Spleen (tissue), 13 donors: ENCODE measurements at places on chromosomes 5 and 9. TPM values are rescaled to one million over a fixed set of nuclear protein-coding genes. Genes with fewer than 3 reads are reported as not detected.

Gene IL4
- total RNA-seq = not detected

Gene MPDZ
- total RNA-seq = 20.7 TPM

Gene PCDHB4
- total RNA-seq = 2.6 TPM

Gene INIP
- 31.1 TPM for total RNA-seq

Gene C9orf50
- total RNA-seq = not detected

Gene OTP
- not detected for total RNA-seq

Gene FAM163B
- not detected for total RNA-seq

Gene FAM151B
- 3.5 TPM for total RNA-seq

Gene IL9
- total RNA-seq = not detected

Gene FAM221B
- total RNA-seq = not detected

Gene DBH
- total RNA-seq = 0.85 TPM

Gene TDRD7
- total RNA-seq = 18.7 TPM

Gene TMEM171
- 30.5 TPM for total RNA-seq

Gene LCN9
- total RNA-seq = not detected

Gene IFNA13
- 0.25 TPM for total RNA-seq

DNA sequence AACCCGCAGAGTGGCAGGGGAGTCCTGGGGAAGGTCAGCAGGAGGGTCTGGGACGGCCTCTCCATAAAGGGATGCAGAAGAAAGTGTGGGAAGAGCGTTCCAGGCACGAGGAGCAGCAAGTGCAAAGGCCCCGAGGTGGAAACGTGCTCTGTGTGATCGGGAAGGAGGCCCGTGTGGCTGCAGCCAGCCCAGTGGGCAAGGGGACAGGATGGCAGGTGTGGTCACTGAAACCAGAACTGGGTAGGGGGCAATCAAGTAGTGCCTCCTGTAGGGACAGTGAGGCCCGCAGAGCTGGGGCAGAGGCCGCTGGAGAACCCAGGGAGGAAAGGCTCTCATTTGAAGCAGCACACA lies 16.3 kb upstream of the LAMC3 start:
- DNase-seq = no peak

GRCh38 chr5:65307088-65307487 lies 174.6 kb downstream of the ADAMTS6 start:
- DNase-seq = no peak

DNA sequence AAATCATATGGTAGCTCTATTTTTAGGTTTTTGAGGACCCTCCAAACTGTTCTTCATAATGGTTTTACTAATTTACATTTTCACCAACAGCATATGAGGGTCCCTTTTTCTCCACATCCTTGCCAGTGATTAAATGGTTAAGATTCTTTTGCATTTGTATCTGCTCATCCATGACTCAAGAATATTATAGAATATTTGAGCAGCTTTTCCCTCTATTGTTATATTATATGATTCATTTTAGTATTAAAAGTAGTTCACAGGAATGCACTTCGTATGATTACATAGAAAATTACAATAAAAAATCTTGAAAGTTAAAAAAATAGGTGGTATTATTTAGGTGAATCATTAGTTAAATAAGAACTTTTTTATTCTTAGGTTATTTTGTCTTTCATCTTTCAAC lies 140.7 kb downstream of the WDR70 start:
- DNase-seq = no peak

- peak; percentile 14 for DNase-seq
These were observed 24.0 kb upstream of the TNIP1 start for GRCh38 chr5:151104795-151105194.

DNA sequence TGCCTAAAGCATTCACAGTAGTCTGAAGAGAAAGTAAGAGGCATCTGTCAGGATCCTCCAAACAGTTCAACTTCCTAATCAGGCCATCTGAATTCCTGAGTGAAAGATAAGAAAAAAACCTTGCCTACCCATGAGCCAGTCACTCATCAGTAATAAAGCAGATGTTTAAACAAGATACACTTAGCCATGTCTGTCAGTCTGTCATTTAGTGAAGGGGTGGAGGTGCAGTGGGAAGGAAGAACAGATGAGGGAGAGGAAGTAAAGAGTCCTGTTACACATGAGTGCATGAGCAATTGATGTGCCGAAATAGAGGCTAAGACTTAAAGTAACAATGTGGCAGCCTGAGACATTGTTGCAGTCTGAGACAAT lies 29.9 kb upstream of the DMRTA1 start:
- DNase-seq = no peak

GRCh38 chr5:120447706-120448239 lies 16.3 kb upstream of the PRR16 start:
- DNase-seq = no peak

DNA sequence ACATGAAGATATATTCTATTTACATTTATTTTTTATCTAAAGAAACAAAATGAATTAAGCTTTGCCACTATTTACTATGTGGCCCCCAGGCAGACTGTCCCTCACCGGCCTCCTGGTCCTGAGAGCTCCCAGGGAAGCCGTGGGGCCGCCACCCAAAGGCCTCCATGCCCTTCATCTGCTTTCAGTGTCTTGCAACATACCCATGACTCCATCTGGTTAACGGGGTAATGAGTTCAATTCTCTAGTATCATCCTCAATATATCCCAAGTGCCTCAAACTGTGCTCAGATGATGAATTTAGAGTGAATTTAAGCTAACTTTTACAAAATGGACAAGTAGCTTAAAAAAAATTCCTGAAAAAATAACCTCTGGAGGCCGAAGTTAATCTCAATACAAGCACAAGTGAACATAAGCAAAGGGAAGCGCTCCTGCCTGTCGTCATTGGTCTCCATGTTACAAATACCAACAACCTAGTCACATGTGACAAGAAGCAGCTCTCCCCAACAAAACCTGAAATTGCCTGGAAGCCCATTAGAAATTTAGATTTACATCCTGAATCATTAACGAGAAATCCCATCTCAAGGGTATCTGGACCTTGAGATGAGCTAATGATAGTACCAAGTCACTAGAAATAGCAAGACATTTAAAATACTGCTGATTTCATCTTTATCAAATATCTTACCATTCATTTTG lies 26.1 kb downstream of the DAP start:
- no peak for DNase-seq

GRCh38 chr9:131734165-131734610 lies 5.7 kb downstream of the RAPGEF1 start:
- peak; percentile 87 for DNase-seq

DNA sequence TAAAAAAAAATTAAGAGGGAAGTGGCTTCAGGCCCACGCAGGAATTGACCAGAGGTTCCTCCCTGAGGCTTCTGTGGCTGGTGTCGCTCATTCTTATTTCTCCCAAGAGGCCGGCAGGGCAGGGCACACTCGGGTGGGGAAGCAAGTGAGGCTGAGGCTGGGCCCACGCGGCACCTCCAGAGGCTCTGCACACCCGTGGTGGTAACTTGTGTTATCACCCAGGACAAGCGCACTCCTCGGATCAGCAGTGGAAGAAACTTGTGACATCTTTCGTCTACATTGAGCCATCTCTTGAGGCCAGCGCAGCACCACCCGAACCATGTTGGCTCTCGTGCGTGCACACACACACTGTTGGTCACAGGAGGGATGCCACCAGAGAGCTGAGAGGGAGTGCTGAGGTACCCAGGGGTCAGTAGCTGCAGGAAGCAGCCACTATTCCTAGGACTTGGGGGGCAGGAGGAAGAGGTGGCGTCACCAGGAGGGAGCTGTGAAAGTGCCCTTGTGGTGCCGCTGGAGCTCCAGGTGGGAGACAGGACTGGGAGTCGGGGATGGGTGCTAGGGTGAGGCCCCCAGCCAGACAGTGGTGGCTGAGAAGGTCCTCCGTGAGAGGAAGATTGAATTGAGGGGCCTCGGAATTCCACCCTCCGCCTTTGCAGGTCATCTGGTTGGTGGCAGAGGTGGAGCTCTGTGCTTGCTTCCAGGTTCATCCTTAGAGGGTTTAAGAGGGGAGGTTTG lies 6.4 kb downstream of the NDUFS6 start:
- DNase-seq = peak; percentile 65

- no peak for DNase-seq
These were observed 2.3 kb downstream of the MAN2A1 start for GRCh38 chr5:109691996-109692395.

- DNase-seq = peak; percentile 82
These were observed 6.6 kb downstream of the GRK6 start for GRCh38 chr5:177432839-177433657.

DNA sequence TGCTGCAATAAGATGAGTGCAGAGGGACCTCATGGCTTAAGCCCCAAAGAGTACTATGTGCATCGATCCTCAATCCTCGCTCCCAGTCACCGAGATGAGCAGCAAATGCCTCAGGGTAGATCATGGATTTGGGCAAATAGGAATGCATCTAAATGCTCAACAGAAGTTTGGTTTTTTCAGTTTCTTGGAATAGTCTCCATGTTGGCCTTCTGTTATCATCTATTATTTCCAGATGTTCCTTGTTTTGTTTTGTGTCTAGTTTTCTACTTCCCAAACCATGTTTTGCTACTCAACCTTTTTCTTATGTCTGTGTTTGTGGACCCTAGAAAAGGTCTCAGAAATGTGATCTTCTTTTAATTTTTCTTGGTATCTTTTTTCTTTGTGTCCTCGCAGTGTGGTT lies 43.5 kb upstream of the RASGRF2 start:
- DNase-seq = no peak

DNA sequence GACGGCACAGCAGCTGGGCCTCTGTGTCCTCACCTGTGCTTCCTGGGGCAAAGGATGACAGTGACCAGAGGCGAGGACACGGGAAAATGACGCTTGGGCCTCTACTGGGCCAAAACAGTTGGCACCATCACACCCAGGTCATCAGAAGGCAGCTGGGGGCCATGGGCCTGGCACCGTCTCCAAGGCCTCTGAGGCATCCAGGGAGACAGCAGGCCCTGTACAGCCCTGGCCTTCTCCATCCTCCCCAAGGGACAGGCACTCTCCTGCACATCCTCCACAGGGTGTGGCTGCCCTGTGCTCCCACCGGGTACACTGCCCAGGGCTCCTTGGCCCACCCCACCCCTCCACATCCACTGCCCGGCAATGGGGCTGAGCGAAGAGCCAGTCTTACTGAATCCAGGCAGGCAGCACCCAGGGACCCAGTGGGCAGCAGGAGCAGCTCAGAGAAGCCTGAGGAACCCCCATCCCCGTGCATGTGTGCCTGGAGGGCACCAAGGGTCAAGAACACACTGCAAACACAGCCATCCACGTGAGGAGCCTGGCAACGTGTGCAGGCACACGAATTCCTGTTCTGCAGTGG lies 4.0 kb downstream of the LPCAT1 start:
- peak; percentile 77 for DNase-seq

DNA sequence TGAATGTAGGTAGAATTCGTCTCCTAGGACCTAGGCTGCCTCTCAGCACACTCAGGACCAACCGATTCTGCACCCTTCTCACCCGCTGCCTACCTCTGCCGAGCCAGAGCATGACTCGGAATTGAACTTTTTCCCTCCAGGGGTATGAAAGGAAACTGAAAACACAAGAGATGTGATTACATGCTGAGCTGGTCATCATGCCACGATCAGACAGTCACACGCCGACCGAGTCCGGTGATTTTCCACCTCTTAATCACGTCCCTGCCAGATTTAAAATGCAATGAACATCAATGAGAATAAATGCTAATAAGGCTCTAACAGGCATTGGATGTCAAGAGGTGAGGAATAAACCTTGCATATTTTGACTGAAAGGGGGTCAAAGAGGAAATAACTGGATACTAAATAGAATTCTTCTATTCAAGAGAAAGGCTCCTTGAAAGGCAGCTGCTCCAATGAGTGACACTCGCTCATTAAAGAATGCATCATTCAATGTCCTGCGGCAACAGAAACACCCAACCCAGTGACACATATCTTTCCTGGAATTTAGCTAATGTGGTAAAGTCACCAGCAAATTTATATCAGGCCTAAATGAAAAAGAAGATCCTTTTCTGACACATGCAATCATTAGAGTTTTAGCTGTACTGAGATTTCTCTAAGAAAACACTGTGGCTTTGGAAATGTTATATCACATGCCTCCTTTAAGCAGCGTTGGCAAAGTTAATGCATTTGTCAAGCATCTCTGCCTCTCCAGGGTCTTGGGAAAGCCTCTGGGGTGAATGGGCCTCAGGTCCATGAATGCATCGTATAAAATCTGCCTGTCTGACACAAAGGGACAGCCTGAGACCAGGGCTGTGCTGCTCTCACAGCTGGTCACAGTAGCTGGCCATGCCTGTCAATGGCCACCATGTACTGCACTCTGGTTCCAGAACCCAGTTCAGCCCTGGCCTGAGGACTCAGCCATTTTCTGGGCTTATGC lies 128.7 kb downstream of the SPOCK1 start:
- no peak for DNase-seq

DNA sequence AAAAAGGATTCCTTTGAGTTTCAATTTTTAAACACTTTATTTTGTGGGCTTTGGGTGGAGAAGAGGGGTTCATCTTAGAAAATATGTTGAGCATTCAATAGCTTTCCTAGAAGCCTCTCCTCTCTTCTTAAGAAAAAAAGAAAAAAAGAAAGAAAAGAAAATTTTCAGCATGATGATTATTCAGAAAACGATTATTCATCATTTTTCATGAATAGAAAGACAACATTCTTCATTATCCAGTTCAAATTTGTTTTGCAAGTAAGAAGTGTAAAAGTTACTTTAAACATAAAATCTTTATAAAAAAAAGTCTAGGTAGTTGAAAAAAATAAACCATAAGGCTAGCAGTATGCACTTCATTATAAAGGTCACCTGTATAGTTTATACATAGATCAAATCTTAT lies 636.5 kb downstream of the IRX1 start:
- DNase-seq = no peak

DNA sequence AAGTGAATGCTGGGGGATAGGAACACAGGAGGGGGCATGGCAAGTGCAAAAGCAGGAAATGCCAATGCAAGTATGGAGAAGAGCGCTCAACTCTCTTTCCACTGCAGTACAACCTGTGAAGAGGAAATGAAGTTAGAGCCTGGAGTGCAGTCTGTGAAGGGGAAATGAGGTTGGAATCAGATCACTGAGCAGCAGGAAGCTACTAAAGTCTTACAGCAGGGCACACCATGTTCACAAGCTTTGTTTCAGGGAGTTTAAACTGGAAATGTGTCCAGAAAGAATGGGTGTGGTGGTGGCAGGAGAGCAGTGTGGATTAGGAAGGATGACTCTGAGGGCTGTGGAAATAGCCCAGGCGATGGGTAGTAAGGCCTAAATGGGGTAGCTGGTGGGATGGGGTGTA lies 15.4 kb downstream of the ARHGEF37 start:
- no peak for DNase-seq

GRCh38 chr5:155129513-155129880 lies 115.9 kb downstream of the KIF4B start:
- DNase-seq = no peak

GRCh38 chr5:59786334-59786805 lies 107.2 kb downstream of the PDE4D start:
- DNase-seq = no peak

DNA sequence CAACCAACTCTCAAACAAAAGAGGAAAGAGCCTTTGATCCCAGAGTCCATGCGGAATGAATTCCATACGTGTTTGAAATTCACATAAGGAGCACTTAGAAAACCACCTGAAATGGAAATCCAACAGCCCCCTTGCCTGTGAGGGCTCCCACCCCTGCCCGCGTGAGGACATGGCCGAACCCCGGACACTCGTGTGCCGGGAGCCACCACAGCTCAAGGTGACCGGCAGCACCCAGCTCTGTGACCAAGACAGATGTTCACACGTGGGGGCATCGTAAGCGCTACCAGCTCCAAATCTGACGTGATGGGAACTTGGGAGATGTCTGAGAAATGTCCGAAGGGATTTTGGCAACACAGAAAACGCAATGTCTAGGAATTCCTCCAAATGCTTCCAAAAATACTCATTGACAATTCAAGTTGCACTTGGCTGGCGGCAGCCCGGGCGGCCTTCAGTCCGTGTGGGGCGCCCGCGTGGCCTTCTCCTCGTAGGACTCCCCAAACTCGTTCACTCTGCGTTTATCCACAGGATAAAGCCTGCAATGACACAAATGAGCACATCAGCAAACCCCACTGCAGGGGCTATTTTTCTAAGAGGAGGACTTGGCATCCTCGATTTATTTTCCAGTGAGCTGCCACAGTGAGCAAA lies 23.2 kb upstream of the TERT start:
- peak; percentile 60 for DNase-seq
